ENCODE measurements at places on chromosomes 5 and 9. TPM values are rescaled to one million over a fixed set of nuclear protein-coding genes. Genes with fewer than 3 reads are reported as not detected.

The STC2 gene
- 12.4 TPM for total RNA-seq

The GALNT12 gene
- total RNA-seq, result 0.55 TPM

The CDH9 gene
- total RNA-seq, result not detected

The POLR3G gene
- 0.88 TPM for total RNA-seq

The COQ4 gene
- 32.0 TPM for total RNA-seq

The FCN1 gene
- total RNA-seq, result 2.9 TPM

The IFNA13 gene
- not detected for total RNA-seq

The NEURL1B gene
- total RNA-seq, result 24.0 TPM

The FOXD4L4 gene
- total RNA-seq, result not detected

The TMEM215 gene
- total RNA-seq, result not detected

The DMRT3 gene
- total RNA-seq, result not detected

The APBA1 gene
- total RNA-seq, result 3.0 TPM

The CLTA gene
- total RNA-seq, result 60.4 TPM

The PCDHB14 gene
- 1.9 TPM for total RNA-seq

The SKP2 gene
- 4.6 TPM for total RNA-seq

The SHISAL2B gene
- not detected for total RNA-seq

The GPX8 gene
- total RNA-seq, result 9.8 TPM

The C8G gene
- total RNA-seq, result 3.6 TPM

The GOLGA2 gene
- total RNA-seq, result 86.9 TPM

The PCDHA10 gene
- total RNA-seq, result 0.05 TPM

The CBY3 gene
- total RNA-seq, result not detected

The WWC1 gene
- total RNA-seq, result 2.2 TPM

The EQTN gene
- total RNA-seq, result not detected

The GABRA6 gene
- total RNA-seq, result not detected

The ADGRD2 gene
- total RNA-seq, result not detected

The SPATA31C1 gene
- not detected for total RNA-seq

The AGXT2 gene
- not detected for total RNA-seq

The CCNO gene
- not detected for total RNA-seq

The TSC1 gene
- 52.8 TPM for total RNA-seq

The LRRTM2 gene
- total RNA-seq, result not detected

The GNAQ gene
- total RNA-seq, result 15.2 TPM

The RGS7BP gene
- 3.6 TPM for total RNA-seq

The SVEP1 gene
- total RNA-seq, result 8.8 TPM

The PSIP1 gene
- total RNA-seq, result 22.5 TPM

The LCN12 gene
- total RNA-seq, result 7.8 TPM

The IL12B gene
- not detected for total RNA-seq

The TMED9 gene
- 68.7 TPM for total RNA-seq

The SLC34A1 gene
- total RNA-seq, result not detected

The CAAP1 gene
- 7.9 TPM for total RNA-seq

The RPP25L gene
- 42.8 TPM for total RNA-seq

The NR5A1 gene
- not detected for total RNA-seq

The HTR4 gene
- total RNA-seq, result 0.99 TPM

The SPATA31D4 gene
- not detected for total RNA-seq

The LHFPL2 gene
- 5.0 TPM for total RNA-seq

The ZNF346 gene
- total RNA-seq, result 8.5 TPM

The CHSY3 gene
- 0.85 TPM for total RNA-seq

The MSX2 gene
- 2.3 TPM for total RNA-seq

The TTC23L gene
- total RNA-seq, result not detected

The IARS1 gene
- 54.2 TPM for total RNA-seq

The KIF4B gene
- total RNA-seq, result not detected

The ARID3C gene
- total RNA-seq, result not detected

The TERT gene
- not detected for total RNA-seq

The PLK2 gene
- 58.9 TPM for total RNA-seq

The SNCAIP gene
- 1.4 TPM for total RNA-seq

The SPOCK1 gene
- total RNA-seq, result 28.6 TPM

The FOXD4L5 gene
- total RNA-seq, result 0.08 TPM

The IRX2 gene
- 6.2 TPM for total RNA-seq
